Caki2 (cell line): ENCODE measurements at places on chromosomes 6 and 20. TPM values are rescaled to one million over a fixed set of nuclear protein-coding genes. Genes with fewer than 3 reads are reported as not detected.

The FKBP1C gene
- total RNA-seq, result 0.10 and 0.17 TPM in 2 replicates

The POM121L2 gene
- not detected in 2 replicates for total RNA-seq

DNA sequence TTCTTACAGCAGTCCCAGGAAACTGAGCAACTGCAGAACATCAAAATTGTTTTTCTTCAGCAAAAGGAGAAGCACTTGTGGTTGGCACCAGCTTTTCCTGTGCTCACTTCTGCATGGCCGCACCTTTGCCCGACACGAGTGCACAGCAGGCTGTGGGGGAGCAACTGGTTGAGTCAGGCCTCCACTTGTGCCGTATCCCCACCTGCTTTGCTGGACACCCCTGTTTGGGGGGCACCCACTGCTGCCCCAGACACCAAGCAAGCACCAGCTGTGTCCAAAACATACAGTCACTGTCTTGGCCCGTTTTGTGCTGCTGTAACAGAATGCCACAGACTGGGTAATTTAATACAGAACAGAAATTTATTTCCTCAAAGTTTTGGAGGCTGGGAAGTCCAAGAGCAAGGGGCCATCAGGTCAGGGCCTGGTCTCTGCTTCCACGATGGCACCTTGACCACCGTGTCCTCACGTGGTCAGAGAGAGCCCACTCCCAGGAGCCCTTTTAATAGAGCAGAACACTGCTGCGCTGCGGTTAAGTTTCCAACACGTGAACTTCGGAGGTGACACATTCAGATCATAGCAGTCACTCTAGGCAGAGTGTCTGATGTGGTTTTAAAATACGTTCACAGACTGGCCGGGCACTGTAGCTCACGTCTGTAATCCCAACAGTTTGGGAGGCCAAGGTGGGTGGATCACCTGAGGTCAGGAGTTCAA lies 8.7 kb upstream of the GMEB2 start:
- DNase-seq, result no peak

DNA sequence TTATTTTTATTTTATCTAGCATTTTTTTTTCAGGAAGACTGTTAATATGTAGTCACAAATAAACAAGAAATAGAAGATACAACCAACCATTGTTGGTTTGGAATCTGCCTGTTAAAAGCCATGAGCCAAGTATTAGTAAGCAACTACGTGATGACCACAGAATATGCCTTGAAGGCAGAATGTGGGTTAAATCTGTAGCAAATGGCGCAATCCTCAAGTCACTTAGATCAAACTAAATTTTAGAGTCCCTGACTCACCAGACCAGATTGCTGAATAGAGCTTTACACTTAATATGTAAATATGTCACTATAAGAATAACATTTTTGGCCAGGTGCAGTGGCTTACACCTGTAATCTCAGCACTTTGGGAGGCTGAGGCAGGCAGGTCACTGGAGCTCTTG lies 800.1 kb upstream of the CITED2 start:
- DNase-seq, result peak; percentile 3

GRCh38 chr20:64106435-64106961 lies 867 bp downstream of the NPBWR2 start:
- DNase-seq, result no peak
